MV-4-11 (cell line): ENCODE measurements at places on chromosomes 1 and 21.

- DNase-seq: no peak
Measured at GRCh38 chr1:239893127-239893731, 198.5 kb upstream of the FMN2 start.

DNA sequence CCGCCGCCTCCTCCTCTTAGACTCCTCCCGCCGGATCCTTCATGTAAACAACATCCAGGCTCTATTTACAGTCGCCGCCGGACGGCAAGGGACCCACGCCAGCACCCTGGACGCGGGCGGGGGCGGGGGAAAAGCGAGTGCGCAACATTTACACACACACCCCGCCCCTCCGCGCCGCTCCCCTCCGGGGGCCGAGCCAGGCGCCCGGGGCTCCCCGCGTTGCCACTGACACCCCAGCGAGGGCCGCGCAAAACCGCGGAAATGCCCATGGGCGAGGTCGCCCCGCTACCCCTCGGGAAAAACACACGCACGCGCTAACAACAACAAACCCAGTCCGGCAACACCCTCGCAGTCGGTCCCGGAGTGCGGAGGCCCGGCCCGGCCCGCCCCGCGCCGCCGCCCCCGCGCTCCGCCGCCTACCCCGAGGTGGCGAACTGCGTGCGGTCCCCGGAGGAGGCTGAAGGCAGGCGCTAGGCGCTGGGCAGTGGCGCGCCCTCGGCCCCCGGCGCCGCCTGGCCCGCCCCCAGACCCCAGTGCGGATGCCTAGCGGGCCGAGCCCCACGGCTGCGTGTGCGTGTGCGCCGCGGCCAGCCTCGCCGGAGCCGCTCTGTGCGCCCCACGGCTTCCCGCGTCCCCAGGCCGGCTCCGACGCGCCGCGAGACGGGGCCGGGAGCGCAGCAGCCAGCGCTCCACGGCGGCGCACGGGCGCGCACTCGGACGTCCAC, 81.1 kb upstream of the AK4 start:
- peak; percentile 51 for DNase-seq

DNA sequence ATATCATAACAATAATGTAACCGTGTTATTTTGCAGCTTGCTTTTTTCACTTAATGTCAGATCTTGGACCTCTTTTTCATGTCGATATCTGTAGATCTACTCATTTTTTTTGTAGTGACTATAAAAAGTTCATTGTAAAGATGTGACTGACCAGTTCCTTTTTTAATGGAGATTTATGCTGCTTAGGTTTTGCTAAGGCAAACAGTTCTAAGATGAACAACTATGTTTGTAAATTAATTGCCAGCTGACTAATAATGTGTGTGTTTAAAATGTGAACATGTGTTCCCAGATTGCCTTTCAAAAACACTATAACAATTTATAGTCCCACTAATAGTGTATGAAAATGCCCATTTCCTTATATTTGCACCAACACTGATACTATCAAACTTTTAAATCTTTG, 18.1 kb upstream of the EPS8L3 start:
- no peak for DNase-seq

DNA sequence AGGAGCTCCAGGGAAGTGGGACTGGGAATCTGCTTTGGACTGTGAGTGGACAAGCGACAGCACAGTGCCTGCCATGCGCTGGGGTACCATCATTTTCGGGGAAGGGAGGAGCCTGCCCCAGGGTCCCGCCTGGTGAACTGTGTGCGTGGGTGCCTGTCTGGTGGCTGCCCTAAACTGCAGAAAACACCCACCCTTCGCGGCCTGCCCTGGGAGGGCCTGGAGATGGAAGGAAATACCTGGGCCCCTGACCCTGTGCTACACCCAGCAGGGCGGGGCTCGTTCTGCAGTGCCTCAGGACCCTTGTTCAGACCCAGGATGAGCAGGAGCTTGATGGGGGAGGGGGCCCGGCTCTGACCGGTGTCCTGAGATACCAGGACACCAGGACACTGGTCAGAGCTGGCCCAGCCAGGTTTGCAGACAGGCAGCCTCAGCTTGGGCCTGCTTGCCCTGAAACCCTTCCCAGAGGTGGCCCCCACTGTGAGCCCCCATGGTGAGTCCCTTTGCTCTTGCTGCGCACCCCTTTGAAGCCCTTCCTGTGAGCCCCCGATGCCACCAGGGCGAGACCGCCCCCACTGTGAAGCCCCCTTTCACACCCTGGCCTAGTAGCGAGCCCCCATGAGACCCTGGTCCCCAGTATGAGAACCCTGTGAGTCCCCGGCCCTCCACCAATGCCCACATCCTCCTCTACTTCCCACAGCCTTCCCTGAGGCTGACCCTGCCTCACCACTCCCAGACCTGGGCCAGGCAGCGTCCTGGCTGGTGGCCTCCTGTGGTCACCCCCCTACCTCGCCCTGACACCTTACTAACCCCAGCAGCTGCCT, 2.6 kb downstream of the GJC2 start:
- DNase-seq: no peak

DNA sequence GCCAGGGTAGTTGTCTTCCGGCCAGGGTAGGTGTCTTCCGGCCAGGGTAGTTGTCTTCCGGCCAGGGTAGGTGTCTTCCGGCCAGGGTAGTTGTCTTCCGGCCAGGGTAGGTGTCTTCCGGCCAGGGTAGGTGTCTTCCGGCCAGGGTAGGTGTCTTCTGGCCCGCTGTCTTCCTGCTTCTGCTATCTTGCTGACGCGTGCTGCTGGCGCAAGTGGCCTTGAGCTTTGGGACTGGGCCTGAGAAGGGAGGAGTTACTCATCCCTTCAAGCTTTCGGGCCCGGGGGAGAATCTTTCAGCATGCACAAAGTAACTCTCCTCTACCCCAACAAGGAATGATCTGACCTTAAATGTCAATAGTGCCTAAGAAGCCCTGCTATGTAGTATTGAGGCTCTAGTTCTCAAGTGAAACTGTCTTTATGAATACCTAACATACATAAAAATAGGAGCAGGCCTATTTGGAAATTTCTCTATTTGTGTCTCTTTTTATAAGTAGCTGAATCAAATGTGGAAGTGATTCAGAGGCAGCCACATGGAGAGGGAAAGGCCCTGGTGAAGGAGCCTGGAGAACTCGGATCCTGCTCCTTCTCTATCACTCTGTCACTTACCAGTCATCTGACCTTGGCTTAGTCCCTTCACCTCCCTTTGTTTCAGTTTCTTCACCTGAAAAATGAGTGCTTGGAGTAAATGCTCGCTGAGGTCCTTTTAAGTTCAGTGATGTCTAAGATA, 65.6 kb downstream of the RGL1 start:
- DNase-seq: no peak

GRCh38 chr1:29384496-29385015, 148.2 kb downstream of the PTPRU start:
- no peak for DNase-seq

GRCh38 chr1:89465201-89465600, 59.4 kb upstream of the LRRC8B start:
- DNase-seq: peak; percentile 71

GRCh38 chr1:77688939-77689338, 6.5 kb upstream of the ZZZ3 start:
- DNase-seq: no peak

- peak; percentile 65 for DNase-seq
Measured at GRCh38 chr1:6343506-6344405, 49.8 kb downstream of the ACOT7 start.

- no peak for DNase-seq
Measured at GRCh38 chr1:34987018-34987417, 1.9 kb upstream of the TMEM35B start.

- no peak for DNase-seq
Measured at GRCh38 chr21:36916718-36917117, 49.8 kb downstream of the HLCS start.

DNA sequence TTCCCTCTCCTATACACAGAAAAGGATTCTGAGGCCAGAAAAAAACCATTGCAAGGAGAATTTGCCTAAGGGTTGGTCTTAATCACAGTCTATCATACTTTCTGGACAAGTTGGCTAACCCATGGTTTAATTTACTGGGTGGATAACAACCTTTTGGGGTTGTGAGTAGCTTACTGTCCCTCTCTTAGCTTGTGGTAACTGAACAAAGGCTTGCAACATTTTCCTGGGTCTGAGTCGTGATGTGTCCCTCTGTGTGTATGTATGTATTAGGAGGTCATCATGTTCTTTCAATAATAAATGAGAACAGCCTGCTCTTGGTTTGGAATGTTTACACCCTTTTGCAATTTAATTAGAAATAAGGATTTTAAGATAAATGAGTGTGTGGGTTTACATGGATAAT, 36.7 kb downstream of the PAPPA2 start:
- DNase-seq: no peak

DNA sequence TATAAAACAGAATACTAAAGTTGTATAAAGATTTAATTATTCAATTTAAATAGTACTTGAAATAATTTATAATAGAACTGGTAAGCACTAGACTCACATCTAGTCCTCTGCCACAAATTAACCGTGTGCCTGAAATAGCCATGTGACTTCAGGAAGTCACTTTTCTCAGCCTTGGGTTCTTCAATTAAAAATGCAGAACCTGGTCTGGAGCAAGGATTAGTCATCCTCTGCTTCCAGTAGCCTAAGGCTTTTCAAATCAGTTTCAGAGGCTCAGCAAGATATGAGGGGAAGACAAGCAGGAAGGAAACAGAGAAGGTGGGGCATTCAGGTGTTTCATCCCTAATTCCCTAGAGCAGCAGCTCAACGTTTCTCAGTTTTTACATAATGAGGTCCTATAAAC, 23.0 kb downstream of the DPH5 start:
- DNase-seq: peak; percentile 69

GRCh38 chr21:37863842-37864241, 52.4 kb downstream of the KCNJ6 start:
- peak; percentile 63 for DNase-seq

GRCh38 chr1:207964195-207964966, 53.5 kb upstream of the CD34 start:
- DNase-seq: no peak

GRCh38 chr1:162560303-162561036, 1.1 kb upstream of the UAP1 start:
- DNase-seq: no peak

DNA sequence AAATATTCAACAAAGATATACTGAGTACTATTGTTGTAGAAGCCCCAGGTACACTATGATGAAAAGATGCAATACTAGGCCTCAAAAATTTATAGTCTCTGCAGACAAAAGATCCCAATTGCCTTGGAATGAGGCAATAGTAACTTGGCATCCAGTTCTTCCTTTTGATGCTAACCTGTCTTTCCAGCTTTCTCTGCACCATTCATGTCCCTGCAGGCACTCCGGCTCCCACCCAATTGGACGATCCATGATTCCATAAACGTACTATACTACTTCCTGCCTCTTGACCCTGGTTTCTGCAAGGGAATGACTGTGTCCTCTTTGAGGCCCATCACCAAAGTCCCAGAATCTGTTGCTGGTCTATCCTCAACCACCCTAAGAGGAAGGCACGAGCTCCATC, 8.0 kb upstream of the TAGLN2 start:
- no peak for DNase-seq

DNA sequence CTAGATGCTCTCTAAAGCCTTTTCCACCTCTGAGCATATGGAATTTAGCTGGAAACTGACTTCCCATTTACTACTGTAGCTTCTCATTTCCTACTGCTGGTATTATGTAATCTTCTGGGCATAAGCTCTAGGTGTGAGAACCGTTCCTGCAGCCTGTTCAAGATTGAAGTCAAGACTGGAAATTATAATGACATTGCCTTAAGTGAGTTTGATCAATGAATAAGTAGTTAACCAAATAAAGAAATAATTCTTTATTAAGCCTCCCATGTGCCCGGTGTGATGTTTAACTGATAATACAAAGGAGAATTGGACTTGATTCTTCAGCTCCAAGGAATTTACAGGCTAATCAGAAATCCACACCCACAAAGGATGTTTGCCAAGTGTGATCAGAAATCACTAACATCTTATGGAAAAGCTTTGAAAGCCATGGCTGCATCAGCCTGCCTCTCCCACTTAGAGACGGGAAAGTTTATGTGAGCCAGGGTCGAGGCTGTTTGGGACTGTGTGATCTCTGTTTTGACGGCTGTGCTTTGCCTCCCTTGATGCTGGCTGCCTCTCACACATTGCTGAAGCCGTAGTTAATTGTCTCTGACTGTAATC, 36.4 kb upstream of the PRELP start:
- DNase-seq: no peak

GRCh38 chr21:38208118-38208517, 48.7 kb upstream of the KCNJ15 start:
- DNase-seq: no peak

- peak; percentile 7 for DNase-seq
Measured at GRCh38 chr1:175481126-175482070, 262.0 kb downstream of the TNR start.

GRCh38 chr1:43878440-43878839, 55.2 kb upstream of the ARTN start:
- no peak for DNase-seq

- DNase-seq: no peak
Measured at GRCh38 chr1:94326329-94326728, 88.9 kb upstream of the ARHGAP29 start.
